ENCODE measurements at places on chromosomes 2 and 18. TPM values are rescaled to one million over a fixed set of nuclear protein-coding genes. Genes with fewer than 3 reads are reported as not detected.

The RETSAT gene
- polyA plus RNA-seq, result 11.5 TPM

The CFAP221 gene
- 0.68 TPM for polyA plus RNA-seq

The NEUROD1 gene
- polyA plus RNA-seq, result 0.55 TPM

The FAM161A gene
- 4.7 TPM for polyA plus RNA-seq

The FEV gene
- polyA plus RNA-seq, result 0.87 TPM

The RFTN2 gene
- polyA plus RNA-seq, result 2.7 TPM

The SLC35F5 gene
- polyA plus RNA-seq, result 15.1 TPM

DNA sequence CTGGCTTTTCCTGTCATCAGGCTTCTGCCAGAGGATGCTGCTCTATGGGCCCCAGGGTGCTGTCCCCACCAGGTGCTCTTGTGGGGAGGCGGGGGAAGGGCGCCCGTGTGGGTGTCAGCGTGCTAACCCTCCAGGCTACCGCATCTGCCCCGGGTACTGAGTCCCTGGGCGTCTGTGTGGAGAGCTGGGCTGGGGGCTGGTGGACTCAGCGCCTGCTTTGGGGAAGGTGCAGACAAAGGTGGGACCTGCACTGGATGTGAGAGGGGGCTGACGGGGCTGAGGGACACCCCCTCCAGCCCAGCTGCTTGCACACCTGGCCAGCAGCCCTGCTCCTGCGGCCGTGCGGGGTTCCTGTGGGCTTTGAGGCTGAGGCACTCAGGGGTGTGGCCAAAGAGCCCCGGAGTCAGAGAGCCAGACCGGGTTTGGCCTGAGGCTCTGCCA is 120.7 kb upstream of the PXDN start:
- DNase-seq, result no peak

DNA sequence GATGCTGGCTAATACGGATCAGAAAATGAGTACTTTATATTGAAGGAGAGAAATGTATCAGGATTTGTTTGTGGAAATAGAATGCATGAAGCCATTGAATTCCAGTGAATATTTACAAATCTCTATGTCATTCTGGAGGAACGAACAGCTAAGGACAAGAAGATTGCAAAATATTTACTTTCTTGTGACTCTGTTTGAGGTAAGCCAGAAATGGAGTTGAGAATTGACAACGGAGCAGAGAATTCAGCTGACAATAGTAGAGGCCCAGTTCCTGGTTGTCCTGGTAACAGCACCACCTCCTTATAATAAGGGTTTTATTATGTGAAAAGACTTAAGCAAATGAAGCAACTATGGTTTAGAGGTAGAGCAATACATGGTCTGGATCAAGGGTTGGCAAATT is 349.2 kb downstream of the ADCYAP1 start:
- DNase-seq, result no peak

GRCh38 chr2:49988276-49988675 is 834.0 kb upstream of the FSHR start:
- DNase-seq, result no peak

- no peak for DNase-seq
Measured at GRCh38 chr2:189024901-189025618, 50.9 kb downstream of the COL3A1 start.

GRCh38 chr2:120421830-120422175 is 75.9 kb downstream of the INHBB start:
- peak; percentile 25 for DNase-seq

DNA sequence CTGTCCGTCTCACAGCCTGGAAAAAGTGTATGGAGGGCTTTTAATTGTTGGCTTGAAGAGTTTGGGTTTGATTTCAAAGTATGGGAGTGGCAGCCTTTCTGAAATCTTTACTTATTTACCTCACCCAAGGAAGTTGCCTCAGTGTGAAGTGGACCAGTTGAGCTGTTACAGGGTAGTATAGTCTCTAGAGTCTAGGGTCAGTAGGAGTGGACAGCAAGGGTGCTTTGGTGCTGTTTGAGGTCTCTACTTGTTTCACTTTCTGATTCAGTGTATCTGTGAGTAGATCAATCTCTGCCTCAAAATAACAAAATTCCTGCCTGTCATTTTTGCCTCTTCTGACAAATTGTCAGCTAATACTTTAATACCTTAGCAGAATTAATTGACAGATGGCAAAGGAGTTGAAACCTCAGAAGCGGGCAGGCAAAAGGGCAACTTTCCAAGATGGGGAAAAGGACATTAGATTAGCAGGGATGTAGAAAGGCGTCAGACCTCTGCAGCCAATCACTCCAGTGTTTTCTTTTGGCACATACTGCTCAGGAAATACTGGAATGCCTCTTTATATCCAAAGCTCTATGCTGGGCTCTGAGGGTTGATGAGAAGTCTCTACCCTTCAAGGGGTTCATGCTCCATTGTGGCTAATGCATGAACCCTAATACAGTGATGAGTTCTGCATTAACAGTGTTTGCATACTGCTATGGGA is 5.9 kb downstream of the RIOK3 start:
- no peak for DNase-seq

DNA sequence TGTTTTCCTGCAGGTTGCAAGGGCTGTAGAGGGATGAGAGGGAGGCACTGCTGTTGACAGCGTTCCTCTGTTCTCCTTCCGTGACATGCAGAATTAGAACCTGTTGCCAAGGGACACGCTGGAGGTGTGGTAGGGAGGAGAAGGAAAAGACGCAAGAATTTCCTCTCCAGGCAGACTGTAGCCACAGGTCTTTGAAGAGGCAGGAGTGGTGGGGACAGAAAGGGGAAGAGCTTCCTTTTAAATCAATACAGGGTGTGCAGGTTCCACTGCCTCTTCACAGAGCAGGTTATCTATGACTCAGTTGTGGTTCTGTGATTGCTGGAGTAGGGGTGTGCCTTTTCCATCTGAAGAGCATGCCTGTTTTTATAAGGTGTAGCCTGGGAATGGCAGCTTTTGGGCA is 133.0 kb downstream of the WDSUB1 start:
- DNase-seq, result peak; percentile 42

GRCh38 chr2:147033044-147033443 is 811.8 kb upstream of the ACVR2A start:
- no peak for DNase-seq

GRCh38 chr2:74551530-74551929 is 2.2 kb downstream of the LOXL3 start:
- no peak for DNase-seq

- DNase-seq, result no peak
Measured at GRCh38 chr2:190802129-190802528, 78.5 kb upstream of the GLS start.

DNA sequence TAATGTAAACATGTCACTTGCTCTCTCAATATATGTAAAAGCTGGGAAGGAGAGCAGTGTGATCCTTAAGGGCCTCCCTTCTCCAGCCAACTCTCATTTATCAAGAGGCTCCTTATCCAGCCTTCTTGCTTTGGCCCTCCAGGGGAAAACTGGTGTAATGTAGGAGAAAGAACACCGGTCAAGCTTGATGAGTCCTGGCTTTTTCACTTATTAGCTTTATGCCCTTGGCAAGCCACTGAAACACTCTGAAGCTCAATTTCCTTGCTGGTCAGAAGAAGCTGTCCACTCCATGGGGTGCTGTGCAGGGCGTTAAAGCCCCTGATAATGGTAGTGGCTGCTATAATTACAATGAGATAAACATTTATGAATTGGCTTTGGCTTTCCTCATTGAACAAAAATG is 251.2 kb upstream of the RBBP8 start:
- no peak for DNase-seq

DNA sequence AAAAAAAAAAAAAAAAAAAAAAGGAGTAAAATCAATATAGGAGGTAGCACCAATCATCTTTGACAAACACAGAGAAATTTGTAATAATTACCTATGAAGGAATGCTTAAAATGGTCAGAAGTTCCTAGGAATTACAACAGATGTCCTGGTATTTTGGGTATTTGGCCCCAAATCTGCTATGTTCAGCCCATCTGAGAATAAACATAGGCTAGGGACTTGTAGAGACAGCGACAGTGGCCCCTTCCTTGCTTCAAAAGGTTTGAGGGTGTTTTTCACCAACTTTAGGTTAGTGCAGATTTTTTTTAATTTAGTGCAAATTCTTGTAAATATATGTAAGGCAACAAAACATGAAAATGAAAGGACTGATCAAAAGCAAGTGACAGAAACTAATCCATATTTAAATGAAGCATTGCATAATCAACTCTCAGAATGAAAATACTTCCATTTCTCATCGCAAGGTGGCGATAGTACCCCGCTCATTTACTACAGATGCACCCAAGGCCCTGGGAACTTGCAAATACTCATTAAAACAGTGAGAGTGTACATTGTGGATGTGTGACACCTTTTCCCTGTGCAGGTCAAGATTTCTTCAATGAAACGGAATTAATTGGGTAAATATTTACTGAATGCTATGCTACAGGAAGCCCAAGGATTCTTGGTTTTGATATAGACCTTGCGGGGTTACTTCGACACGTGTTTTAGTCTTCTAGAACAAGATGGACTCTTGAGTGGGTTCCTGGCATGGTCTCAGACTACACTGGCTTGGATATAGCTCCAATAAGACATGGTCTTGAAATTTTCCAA is 44.6 kb downstream of the FAM124B start:
- DNase-seq, result peak; percentile 85

DNA sequence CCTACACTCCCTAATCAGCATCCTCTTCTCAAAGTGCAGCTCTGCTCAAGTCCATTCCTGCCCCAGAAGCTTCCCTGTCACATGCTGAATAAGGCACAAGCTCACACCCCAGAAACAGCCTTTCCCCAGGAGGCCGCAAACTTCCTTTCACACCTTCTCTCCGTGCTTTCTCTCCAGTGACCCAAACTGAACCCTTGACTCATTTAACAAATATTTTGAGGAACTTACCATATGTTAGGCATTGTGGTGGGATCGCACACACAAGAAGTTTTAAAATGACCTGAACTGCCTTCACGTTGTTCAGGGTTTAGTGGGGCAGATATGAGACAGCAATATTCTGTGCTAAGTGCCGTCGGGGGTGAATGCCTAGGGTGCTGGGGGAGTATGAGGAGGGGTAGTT is 161.3 kb downstream of the INSIG2 start:
- no peak for DNase-seq

DNA sequence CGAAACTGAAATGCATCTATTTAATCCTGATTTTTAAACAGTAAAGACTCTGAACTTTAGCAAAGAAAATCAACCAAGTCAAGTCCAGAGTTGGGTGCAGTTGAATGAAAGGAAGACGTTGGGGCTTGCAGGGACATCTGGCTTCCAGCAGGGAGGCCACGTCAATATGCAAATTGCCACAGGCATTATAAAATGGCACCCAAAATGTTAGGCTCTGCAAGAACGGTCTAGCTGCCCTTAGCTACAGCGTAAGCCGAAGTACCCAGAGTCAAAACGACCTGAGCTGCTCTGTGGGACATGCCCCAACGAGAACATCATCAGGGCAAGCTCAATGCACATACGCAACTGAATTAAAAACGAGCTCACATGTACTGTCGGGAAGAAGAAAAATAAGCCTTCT is 30.7 kb downstream of the DOCK10 start:
- no peak for DNase-seq

DNA sequence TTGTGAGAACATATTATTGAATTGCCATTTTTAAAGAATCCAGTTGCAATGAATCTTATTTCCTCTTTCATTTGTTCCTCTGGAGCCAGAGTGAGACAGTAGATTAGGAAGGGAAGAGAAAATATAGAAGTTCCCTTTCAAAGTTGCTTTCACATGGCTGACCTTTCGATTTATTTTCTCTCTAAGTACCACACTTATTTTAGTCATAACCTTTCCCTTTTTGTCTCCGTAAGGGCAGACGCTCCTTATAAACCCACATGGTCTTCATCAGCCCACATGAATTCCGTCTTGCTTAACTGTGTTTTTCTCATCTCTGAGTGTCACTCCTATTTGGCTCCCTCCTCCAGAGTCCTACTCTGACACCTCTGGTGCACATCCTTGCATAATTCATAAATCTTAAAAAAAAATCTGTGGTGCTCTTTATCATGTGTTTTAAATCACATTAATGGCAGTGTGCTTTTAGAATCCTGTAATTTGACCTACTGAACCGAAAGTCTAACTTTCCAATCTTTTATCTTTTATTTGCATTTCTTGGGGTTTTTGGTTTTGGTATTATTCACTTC is 38.5 kb upstream of the ZNF396 start:
- no peak for DNase-seq

DNA sequence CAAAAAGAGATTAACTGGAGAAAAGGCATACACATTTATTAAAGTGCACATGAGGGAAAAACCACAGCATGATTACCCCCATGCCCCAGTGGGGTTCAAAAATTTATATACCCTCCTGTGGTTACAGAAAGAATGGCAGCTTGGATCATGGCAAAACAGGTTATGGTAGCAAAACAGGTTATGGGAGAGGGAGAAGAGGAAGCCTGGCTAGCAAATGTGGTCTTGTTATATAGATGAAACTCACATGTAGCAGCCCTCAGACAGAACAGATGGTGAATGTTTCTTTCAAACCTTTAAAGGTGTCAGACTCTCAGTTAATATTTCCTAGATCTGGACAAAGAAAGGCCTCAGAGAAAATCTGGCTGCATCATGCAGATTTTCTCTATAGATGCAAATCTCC is 178.2 kb upstream of the ZC3H15 start:
- DNase-seq, result no peak

DNA sequence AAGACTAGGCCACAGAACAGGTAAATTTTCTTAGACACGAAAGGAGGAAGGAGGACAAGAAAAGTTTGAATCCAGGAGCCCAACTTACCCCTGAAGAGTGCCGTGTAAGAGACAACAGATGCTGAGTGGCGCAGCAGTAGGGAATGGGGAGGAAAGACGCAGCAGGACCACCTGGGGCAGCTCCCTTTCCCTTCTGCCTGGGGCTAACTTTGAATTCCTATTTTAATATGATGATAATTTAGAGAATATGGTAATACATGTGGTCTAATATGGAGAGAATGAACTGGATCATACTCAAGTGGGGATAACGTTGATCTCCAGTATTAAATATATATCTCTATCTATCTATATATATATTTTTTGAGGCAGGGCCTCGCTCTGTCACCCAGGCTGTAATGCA is 69.3 kb downstream of the CLIP4 start:
- no peak for DNase-seq

DNA sequence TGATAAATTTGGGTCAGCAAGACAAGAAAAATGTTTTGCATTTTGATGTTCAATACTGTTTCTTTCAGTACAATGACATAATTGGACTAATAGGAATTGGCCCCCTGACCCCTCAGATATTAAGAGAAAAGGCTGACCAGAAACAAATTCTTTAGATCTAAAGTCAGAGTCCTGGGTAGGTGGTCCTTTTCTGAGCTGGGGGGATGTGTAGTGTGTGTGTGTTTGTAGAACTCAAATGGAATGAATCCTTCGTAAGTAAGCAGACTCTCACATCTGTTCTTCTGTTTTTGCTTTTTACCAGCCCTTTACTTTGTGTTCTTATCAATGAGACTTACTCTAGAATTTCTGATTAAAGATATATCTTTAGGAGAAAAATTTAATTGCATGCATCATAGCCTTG is 327.7 kb downstream of the TGIF1 start:
- DNase-seq, result no peak

GRCh38 chr2:60472041-60472440 is 81.4 kb downstream of the BCL11A start:
- no peak for DNase-seq

Measured in stomach (tissue), 19 donors.